ENCODE measurements at places on chromosomes 4 and X.

DNA sequence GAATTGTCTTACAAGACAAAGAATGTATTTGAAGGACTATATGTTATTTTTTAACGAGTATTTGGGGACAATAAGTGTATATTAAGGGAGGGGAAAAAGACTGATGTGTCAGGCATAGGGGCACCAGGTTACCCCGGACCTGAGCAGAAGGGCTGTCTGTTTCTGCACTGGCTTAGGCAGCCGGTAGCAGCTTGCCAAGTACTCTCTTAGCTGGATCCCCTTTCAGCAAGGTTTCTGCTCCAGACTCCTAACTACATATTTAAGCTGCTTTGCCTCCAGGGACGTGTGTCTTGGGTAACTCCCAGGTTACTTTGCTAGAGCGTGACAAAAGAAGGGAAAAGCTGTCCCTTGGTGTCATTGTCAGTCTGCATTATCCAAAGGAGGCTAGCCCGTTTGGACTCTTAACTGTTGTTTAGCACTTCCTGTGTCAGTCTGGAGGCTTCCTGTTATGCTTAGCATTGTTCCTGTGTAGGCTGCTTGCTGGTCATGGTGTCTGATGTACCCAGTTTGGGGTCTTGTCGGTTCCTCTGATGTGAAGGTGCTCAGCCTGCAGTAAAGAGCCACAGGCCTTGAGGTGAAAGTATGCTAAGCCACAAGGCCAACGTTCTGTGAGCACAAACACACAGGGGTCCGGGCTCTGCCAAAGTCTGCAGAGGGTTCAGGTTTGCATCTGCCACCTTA, 11.6 kb downstream of the CXCR3 start:
- DNase-seq = no peak

- DNase-seq = no peak
These were observed 90.7 kb upstream of the PCDH18 start for GRCh38 chr4:137623013-137623412.

GRCh38 chr4:169225812-169226211, 44.9 kb downstream of the SH3RF1 start:
- DNase-seq = no peak

DNA sequence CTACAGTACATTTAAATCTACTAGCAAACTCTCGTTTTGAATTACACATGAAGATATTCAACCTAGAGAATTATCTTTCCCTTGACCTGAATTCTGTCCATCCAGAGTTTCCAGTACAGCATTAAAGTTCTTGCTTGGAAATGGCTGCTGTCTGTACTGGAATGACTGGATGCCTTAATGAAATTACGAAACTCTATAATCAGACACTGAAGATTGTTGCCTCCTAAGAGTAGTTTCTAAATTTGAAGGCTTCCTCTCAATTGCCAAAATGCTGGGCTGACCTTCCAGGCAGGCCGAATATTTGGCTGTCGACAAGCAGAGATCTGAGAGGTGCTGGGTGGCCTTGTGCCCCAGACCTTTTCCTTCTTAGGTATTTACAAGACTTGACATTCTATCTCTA, 215.1 kb upstream of the GPC4 start:
- no peak for DNase-seq

GRCh38 chr4:83216959-83217683, 67.5 kb downstream of the COQ2 start:
- no peak for DNase-seq

DNA sequence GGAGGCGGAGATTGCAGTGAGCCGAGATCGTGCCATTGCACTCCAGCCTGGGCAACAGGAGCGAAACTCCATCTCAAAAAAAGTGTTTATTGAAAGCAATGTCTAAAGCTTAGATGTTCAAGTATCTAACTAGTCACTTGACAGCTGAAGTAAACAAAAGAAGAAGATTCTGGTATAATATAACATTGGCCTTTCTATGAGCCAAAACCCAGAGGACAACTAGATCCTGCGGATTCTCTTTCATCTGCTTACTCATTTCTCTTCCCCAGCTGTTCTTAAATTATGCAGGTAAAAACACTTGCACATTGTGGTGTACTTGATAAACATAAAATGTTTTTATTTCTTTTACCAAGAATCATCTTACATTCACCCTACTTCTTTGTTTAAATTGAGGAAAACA, 24.1 kb upstream of the AREG start:
- DNase-seq = no peak

DNA sequence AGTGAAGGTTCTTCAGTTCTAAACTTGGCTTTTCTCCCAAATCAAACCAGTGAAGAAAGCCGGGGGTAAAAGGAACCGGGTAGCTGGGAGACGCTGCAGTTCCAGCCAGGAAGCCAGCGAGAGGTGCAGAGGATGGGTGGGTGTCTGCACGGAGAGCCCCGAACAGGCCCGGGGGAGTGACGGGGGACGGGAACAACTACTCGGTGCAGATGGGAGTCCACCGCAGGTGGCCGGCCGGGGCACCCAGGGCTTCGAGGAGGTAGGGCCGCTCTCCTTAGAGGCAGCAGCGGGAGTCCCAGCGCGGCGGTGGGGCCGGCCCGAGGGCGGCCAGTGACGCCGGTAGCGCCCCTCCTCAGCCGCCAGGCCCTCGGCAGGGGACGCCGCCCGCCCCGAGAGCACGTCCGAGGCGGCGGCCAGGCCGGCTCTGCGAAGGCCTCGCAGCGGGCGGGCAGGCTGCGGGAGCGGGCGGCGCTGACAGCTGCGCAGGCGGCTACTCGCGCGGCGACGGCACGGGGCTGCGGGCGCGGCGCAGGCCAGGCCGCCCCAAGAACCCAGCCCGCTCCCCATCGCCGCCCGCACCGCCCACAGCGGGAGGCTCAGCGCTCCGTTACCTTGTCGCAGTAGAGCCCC, 449 bp downstream of the FBXL5 start:
- DNase-seq = no peak

DNA sequence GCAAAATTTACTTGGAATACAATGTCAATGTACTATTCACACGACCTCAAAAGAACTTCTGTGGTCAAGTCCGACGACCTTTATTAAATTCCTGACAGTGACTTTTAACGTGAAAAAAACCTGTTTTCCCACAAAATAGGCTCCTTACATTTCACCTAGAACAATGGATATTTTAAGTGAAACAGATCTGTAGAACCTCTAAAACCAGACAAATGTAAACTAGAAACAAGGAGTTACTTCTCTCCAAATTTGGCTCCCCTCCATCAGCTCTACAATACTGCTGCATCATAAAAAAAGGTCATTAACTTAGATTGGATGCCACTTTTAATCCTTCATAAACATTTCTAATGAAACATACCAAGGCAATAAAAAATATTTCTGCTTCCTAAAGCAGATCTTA, 1.2 kb downstream of the NEK1 start:
- DNase-seq = no peak

GRCh38 chr4:61401771-61402170, 201.6 kb downstream of the ADGRL3 start:
- DNase-seq = no peak

DNA sequence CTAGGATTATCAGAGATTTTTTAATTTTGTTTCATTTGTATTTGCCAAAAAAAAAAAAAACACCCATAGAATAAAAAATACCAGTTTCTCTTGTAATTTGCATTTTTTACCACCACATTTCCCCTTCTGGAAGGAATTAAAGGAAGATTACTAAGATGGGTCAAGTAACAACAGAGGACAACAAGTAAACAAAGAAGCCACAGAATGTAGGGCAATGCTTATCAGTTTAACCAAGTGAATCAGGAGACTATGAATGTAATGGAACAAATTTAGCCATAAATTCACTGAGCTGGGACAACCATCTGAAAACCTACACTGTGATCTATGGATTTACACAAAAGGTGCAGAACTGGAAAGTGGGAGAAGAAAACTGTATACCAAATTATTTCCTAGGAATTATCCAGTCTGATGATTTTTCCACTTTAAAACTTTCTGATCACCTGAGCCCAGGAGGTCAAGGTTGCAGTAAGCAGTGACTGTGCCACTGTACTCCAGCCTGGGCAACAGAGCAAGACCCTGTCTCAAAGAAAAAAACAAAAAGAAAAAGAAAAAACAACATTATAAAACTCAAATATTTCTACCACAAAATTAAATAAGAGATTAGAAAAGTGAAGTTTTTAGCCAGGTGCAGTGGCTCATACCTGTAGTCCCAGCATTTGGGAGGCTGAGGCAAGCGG, 32.4 kb downstream of the LRBA start:
- DNase-seq = no peak

DNA sequence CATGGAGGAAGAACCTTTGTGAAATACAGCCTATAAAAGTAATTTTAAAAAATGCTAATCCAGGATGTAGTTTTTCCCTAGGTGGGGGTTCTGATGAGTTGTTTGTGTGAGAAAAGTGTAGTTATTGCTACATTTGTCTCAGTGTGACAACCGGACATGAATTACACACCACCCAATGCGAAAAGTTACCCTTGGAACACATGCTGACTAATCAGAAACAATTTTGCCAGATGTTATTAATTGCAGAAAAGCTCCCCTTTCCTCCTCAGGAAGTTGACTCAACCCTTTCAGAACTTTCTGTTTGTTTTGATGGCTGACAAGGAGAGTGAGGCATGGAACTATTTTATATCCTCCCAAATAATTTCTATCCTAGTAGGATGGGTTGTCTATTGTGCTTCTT, 38.1 kb upstream of the EDA2R start:
- DNase-seq = no peak

DNA sequence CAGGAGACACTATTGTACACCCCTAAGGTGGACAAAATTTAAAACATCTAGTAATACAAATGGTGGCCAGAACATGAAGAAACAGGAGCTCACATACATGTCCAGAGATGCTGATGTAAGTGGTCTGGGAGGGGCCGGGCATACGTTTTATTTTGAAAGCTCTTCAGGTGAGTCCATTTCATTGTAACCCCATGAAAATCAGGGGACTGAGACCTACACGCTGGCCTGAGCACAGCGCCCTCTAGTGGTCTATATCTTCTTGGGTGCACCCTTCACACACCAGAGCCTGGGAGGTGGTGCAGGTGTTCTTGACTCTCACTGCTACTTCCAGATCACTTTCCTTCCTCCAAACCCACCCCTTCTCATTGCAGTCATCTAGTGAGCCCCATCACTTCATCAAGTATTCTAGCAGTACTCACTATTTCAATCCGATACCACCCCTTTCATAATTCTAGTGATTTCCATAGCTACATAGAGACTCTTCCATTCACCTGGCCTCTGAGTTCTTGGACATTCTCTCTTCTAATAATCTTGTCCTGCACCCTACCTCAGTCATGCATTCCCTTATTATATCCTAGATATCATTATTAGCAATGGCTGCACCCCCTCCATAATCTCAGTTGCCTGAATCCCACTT, 4.3 kb upstream of the TLR6 start:
- DNase-seq = peak; percentile 35

DNA sequence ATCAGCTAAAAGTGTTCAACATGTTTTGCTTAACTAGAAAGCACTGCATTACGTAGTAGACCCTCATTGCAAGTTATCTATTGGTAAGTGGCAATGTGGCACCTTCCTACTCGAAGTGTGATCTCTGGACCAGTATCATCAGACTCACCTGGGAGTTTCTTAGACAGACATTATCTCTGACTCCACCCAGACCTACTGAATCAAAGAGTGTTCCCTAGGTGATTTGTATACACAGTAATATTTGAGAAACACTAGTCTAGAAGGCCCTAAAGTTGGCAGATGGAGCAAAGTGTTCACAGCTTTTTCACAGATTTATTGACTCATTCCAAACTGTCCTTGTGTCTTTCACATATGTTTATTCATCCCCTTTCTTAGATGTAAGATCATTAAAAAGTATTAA, 35.7 kb downstream of the SHROOM4 start:
- no peak for DNase-seq

DNA sequence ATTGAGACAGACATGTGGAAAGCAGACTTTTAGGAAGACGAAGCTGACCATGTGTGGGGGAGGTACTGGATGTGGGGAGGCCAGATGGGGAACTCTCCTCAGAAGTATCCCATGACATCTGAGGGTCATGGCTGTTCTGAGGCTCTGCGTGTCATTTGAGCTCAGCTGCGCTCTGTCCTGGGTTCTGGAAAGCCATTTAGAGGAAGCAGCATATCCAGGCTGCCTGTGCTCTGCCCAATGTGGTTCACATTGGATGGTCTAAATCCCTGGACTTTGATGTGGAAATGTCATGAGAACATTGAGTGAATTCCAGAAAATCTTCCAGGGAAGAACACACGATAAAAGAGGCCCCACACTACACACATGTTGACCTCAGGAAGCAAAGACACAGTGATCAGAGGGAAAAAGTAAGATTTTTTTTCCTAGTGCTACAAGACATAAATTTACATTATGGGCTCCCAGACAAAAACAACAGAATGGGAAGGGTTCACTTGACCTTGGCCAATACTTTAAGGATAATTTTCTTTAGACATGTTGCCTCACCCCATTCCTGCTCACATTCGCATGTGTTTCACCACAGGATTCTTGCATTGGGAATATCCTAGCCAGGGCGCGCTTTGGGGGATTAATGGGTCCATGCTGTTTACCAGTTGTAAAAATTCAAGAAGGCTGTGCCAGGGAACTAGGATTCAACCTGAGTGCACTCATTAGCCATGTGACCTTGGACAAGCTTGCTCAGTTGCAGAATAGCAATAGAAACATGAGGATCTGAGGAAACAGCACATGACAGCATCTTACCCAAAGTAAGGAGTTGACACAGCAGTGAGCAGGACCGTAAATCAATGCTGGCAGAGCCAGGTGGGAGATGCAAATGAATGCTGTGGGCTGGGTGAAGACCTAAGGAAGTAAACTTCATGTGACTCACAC, 73.2 kb upstream of the C1QTNF7 start:
- DNase-seq = no peak

GRCh38 chr4:161222889-161223288, 940.9 kb downstream of the FSTL5 start:
- no peak for DNase-seq

DNA sequence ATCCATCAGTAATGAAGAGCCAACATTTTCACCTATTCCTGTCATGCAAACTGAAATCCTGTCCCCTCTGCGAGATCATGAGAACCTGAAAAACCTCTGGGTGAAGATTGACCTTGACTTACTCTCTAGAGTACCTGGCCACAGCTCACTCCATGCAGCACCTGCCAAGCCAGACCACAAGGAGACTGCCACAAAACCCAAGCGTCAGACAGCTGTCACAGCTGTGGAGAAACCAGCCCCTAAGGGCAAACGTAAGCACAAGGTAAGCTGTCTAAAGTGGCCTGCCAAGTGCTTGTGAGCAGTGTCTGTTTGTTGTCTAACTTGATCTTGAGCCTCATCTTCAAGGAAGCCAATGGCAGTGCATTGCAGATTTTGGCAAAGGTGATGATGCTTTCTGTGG, 455.9 kb downstream of the AFF2 start:
- no peak for DNase-seq

GRCh38 chr4:150447356-150447755, 134.6 kb upstream of the MAB21L2 start:
- DNase-seq = no peak

DNA sequence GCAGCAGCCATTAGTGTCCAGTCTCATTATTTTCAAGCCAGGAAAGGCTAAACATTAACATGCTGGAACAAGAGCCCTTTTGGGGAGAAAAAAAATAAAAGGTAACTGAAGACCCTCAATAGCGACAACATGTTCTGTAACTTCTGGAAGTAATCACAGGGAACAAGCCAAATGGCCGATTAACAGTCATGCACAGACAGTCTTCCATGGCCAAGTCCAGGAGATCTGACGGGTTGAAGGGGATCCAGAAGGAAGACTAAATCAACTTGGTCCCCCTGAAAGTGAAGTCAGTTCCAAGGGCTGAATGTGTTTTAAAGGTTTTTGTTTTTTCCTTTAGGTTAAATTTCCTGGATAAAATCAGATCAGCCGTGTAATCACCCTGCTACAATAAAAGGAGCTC, 52.5 kb downstream of the LNX1 start:
- no peak for DNase-seq

GRCh38 chr4:91325495-91325894, 978.3 kb upstream of the GRID2 start:
- no peak for DNase-seq

GRCh38 chrX:69424161-69424560, 80.0 kb upstream of the NALF2 start:
- DNase-seq = no peak
